ENCODE measurements at places on chromosomes 1 and 21. TPM values are rescaled to one million over a fixed set of nuclear protein-coding genes. Genes with fewer than 3 reads are reported as not detected.

- DNase-seq: no peak
- no peaks in the 10 kb centered on the region for H3K36me3 ChIP-seq
- H3K27ac ChIP-seq: no peak overlapping the region
- no peaks in the 10 kb centered on the region for H3K27me3 ChIP-seq
Observed at GRCh38 chr1:245433561-245433960, 278.8 kb downstream of the KIF26B start.

The SPRR3 gene
- total RNA-seq: not detected

The SPRR2F gene
- not detected for total RNA-seq

DNA sequence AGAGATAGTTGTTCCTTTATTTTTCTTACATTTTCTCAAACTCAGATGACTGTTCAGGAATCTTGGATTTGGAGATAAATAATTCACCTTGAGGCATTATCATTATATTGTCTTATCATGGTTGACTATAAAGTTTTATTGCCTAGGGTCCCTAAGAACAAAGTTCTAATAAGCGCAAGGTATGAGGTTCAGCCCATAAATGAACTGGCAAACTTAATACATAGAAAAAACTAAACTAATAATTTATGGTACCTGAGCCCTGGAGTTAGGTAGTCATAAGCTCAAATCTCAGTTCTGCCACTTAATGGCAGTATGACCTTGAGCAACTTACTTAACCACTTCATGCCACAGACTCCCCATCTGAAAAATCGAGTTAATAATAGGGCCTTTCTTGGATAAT, 334.0 kb upstream of the PBX1 start:
- no peaks in the 10 kb centered on the region for H3K4me1 ChIP-seq
- no peak overlapping the region for H3K27ac ChIP-seq
- H3K4me3 ChIP-seq: no peak overlapping the region
- no peaks in the 10 kb centered on the region for H3K36me3 ChIP-seq

GRCh38 chr1:914131-914890, 9.4 kb upstream of the SAMD11 start:
- peaks cover 42% of the 10 kb centered on the region for H3K27me3 ChIP-seq
- no peak overlapping the region for H3K4me3 ChIP-seq
- H3K4me1 ChIP-seq: peaks cover 15% of the 10 kb centered on the region
- H3K36me3 ChIP-seq: no peaks in the 10 kb centered on the region
- DNase-seq: no peak

DNA sequence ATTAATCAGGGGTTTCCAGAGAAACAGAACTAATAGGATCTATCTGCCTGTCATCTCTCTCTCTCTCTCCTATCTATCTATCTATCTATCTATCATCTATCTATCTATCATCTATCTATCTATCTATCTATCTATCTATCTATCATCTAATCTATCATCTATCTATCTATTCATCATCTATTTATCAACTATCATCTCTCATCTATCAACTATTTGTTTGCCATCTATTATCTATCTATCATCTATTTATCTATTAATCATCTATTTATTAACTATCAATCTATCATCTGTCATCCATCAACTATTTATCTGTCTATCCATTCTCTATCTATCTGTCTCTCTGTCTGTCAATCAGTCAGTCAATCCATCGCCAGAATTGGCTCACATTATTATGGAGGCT, 70.0 kb upstream of the MRPS6 start:
- H3K4me1 ChIP-seq: no peaks in the 10 kb centered on the region
- H3K27ac ChIP-seq: no peak overlapping the region
- DNase-seq: no peak
- H3K27me3 ChIP-seq: no peaks in the 10 kb centered on the region
- H3K36me3 ChIP-seq: no peaks in the 10 kb centered on the region

DNA sequence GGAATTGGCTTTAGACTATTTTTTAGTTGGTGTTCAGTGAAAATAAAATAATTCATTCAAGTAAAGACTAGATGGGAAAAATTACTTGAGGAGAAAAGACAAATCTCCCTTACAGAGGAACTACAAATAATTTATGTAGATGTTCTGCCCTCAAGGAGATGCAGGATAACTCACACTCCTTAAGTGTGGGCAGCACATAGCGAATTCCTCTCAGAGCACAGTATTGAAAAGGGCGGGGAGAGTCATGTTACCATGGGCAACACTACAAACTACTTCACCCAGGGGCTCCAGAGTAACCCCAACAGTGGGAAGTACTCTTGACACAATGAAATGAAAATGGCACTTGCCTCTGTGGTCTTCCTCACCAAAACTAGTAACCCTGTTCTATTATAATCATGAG, 20.6 kb upstream of the LAMC2 start:
- H3K4me3 ChIP-seq: no peak overlapping the region
- no peak for DNase-seq
- no peak overlapping the region for H3K27ac ChIP-seq

DNA sequence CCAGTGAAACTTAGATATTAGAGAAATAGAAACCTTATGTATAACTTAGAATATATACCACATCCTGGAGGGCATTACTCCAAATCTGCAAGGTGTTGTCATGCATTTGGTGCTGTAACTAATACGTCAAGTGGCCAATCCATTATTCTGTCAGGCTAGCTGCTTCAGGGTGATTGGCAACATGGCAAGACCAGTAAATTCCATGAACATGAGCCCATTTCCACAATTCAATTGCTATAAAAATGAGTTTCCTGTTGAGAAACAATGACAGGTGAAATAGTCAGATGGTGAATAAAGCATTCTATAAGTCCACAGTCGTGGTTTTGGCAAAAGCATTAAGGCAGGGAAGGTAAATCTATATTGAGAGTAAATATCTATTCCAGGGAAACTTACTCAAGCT, 566.0 kb downstream of the ADGRL2 start:
- DNase-seq: no peak
- H3K4me3 ChIP-seq: no peak overlapping the region
- H3K27ac ChIP-seq: no peak overlapping the region

DNA sequence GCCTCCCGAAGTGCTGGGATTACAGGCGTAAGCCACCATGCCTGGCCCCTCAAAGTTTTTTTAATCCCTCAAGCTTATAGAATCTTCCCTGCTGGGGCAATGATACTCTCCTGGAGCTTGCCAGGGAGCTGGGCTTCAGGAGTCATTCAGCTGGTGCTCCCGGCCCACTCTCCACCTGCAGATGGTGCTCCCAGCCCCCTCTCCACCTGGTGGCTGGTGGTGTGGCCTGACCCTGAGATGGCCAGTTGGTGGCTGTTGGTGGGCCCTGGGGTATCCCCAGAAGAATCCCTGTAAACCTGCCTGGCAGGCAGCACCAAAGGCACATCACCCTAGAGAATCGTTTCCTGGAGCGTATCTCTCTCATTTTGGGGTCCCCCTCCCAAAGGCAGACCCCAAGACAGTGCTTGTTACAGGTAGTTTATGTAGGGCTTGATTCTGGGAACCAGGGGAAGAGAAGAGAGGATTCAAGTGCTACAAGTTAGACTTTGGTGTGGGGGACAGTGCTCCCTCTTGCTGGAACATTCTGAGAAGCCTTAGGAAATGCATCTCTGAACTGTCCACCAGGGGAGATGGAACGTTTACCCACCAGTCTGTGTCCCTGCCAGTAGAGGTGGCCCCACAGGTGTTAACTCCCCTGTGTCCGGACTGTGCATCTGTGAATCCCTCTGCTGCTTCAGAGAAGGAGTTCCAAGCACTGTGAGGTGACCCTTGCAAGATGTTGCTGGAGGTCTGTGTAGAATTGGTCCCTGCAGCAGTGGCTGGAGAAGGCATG, 29.1 kb upstream of the ACTL8 start:
- no peak for DNase-seq
- H3K27me3 ChIP-seq: no peaks in the 10 kb centered on the region
- no peak overlapping the region for H3K27ac ChIP-seq
- no peak overlapping the region for H3K4me3 ChIP-seq
- no peaks in the 10 kb centered on the region for H3K36me3 ChIP-seq
- no peaks in the 10 kb centered on the region for H3K4me1 ChIP-seq

- H3K27me3 ChIP-seq: no peaks in the 10 kb centered on the region
- H3K27ac ChIP-seq: no peak overlapping the region
- no peaks in the 10 kb centered on the region for H3K36me3 ChIP-seq
- H3K4me3 ChIP-seq: no peak overlapping the region
Observed at GRCh38 chr1:153848805-153849204, 73.6 kb downstream of the SLC27A3 start.

GRCh38 chr1:209395169-209395568, 188.3 kb upstream of the CAMK1G start:
- no peak for DNase-seq
- H3K36me3 ChIP-seq: no peaks in the 10 kb centered on the region
- peaks cover 26% of the 10 kb centered on the region for H3K4me1 ChIP-seq
- H3K4me3 ChIP-seq: no peak overlapping the region

- no peak overlapping the region for H3K4me3 ChIP-seq
- peaks cover 13% of the 10 kb centered on the region for H3K36me3 ChIP-seq
- H3K4me1 ChIP-seq: peaks cover 14% of the 10 kb centered on the region
- DNase-seq: no peak
- H3K27me3 ChIP-seq: no peaks in the 10 kb centered on the region
- H3K27ac ChIP-seq: no peak overlapping the region
Observed at GRCh38 chr1:23448846-23449245, 24.3 kb upstream of the TCEA3 start.

The SH2D1B gene
- total RNA-seq: not detected

DNA sequence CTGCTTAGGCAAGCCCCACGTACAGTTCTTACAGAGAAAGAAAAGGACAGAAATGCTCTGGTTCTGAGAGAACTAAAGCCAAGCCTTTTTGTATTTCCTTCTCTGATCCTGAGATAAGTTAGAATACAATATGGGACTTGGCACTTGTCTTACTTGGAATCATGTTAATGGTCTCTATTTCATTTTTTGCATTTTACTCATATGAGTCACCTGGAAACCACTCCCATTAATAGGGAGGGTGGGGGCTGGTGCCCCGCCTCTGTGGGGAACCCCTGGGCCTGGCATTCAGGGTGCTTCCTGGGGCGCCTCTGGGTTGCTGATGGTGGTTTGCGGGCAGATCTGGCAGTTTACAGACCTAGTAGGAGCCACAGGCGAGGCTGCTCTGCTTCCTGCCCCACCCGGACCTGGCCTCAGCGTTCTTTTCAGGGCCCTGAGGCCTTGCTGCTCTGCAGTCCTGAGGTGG, 26.7 kb downstream of the TSPAN2 start:
- H3K36me3 ChIP-seq: 0 out of 2 replicates have a peak, but pooled peaks cover 2% of the 10 kb centered on the region
- no peak overlapping the region for H3K4me3 ChIP-seq
- no peaks in the 10 kb centered on the region for H3K27me3 ChIP-seq
- peaks cover 48% of the 10 kb centered on the region for H3K4me1 ChIP-seq
- peak; percentile 97 for DNase-seq
- H3K27ac ChIP-seq: peak overlapping the region; percentile 99

GRCh38 chr1:159678939-159679338, 35.5 kb downstream of the CRP start:
- DNase-seq: no peak
- H3K27me3 ChIP-seq: no peaks in the 10 kb centered on the region
- no peaks in the 10 kb centered on the region for H3K4me1 ChIP-seq
- no peak overlapping the region for H3K27ac ChIP-seq

- H3K36me3 ChIP-seq: peaks cover 77% of the 10 kb centered on the region
- H3K27ac ChIP-seq: no peak overlapping the region
- H3K4me3 ChIP-seq: no peak overlapping the region
- no peaks in the 10 kb centered on the region for H3K4me1 ChIP-seq
Observed at GRCh38 chr1:33022650-33023200, 14.0 kb downstream of the AK2 start.
